Mesangial cell (primary cell): ENCODE measurements at places on chromosomes 3 and 15. TPM values are rescaled to one million over a fixed set of nuclear protein-coding genes. Genes with fewer than 3 reads are reported as not detected.

Gene RARRES1
- total RNA-seq = 2.3 and 28.3 TPM in 2 replicates

Gene GOLGA8M
- 0.25 TPM in 1 of 2 replicates, not detected in the other for total RNA-seq

Gene SLC25A26
- total RNA-seq = 18.9 and 22.4 TPM in 2 replicates

Gene P2RY1
- under 0.01 TPM in 1 of 2 replicates, not detected in the other for total RNA-seq

Gene GABRG3
- total RNA-seq = not detected in 2 replicates

Gene SLC9A9
- 0.33 and 1.4 TPM in 2 replicates for total RNA-seq

Gene GXYLT2
- total RNA-seq = 17.6 and 51.1 TPM in 2 replicates

Gene BLOC1S6
- total RNA-seq = 21.9 and 25.1 TPM in 2 replicates

Gene ADAMTS17
- 0.13 and 0.98 TPM in 2 replicates for total RNA-seq

Gene GABRR3
- not detected in 2 replicates for total RNA-seq

Gene GOLGA8G
- total RNA-seq = not detected in 2 replicates

Gene C3orf85
- total RNA-seq = not detected in 2 replicates

Gene DLEC1
- total RNA-seq = 0.13 TPM in 1 of 2 replicates, not detected in the other

Gene ALDH1A2
- total RNA-seq = 23.1 and 31.2 TPM in 2 replicates

Gene CD86
- not detected in 2 replicates for total RNA-seq

Gene XCR1
- total RNA-seq = not detected in 2 replicates

Gene SCN11A
- 0.13 TPM in 1 of 2 replicates, not detected in the other for total RNA-seq

Gene SLC15A2
- total RNA-seq = 0.16 and 0.51 TPM in 2 replicates

Gene ECE2
- not detected in 2 replicates for total RNA-seq
